ENCODE measurements at places on chromosomes 13 and 19.

GRCh38 chr19:3765121-3765520 is 2.6 kb downstream of the MRPL54 start:
- no peak for DNase-seq

GRCh38 chr13:94595001-94595949 is 677 bp downstream of the TGDS start:
- DNase-seq = no peak

DNA sequence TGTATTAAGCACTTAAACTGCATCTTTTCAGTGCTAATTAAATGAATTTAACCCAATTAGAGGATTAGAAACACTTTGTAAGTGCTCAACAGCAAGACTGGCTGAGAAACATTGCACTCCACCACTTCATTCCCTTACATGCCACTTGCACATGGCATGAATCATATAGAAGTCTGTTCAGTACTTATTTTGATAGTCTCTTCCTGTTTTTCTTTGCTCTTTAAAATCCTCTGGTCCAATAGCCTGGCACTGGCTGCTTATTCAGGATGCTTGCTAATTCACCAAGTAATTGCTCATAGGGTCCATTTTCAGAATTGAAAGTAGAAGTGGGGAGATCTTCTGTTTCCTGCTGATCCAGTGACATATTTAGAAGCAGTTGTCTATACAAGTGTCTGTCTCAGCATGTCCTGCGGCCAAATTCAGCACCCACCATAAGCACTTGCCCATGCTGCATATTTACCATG is 900.1 kb downstream of the PCDH9 start:
- DNase-seq = no peak

DNA sequence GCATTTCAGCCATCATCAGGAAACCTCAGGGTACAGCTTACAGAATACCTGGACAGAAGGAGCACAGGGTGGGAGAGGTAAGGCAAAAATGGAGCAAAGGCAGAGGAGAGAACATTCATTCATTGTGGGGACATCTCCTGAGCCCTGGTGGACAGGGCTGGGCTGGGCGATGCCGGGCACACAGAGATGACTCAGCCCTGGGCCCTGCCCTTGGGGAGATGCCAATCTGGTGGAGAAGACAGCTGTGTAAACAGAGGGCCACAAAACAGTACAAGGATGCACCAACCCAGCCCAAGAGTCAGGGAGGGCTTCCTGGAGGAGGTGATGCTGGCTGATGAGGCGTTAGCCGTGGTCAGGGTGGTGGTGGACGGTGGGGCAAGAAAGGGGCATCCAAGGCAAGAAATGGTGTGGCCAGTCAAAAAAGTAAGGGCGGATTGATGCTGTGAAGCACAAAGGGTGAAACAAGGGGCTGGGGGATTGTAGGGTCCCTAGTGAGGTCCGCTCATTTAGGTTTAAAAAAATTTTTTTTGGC is 3.6 kb upstream of the HAS1 start:
- DNase-seq = no peak

- no peak for DNase-seq
These were observed 33.6 kb upstream of the LPAR6 start for GRCh38 chr13:48446464-48446863.

GRCh38 chr19:47444388-47444821 is 25.1 kb upstream of the MEIS3 start:
- DNase-seq = no peak

GRCh38 chr19:33719366-33720154 is 77.1 kb upstream of the KCTD15 start:
- DNase-seq = no peak

- no peak for DNase-seq
These were observed 4.1 kb downstream of the PIP5K1C start for GRCh38 chr19:3695986-3696659.

DNA sequence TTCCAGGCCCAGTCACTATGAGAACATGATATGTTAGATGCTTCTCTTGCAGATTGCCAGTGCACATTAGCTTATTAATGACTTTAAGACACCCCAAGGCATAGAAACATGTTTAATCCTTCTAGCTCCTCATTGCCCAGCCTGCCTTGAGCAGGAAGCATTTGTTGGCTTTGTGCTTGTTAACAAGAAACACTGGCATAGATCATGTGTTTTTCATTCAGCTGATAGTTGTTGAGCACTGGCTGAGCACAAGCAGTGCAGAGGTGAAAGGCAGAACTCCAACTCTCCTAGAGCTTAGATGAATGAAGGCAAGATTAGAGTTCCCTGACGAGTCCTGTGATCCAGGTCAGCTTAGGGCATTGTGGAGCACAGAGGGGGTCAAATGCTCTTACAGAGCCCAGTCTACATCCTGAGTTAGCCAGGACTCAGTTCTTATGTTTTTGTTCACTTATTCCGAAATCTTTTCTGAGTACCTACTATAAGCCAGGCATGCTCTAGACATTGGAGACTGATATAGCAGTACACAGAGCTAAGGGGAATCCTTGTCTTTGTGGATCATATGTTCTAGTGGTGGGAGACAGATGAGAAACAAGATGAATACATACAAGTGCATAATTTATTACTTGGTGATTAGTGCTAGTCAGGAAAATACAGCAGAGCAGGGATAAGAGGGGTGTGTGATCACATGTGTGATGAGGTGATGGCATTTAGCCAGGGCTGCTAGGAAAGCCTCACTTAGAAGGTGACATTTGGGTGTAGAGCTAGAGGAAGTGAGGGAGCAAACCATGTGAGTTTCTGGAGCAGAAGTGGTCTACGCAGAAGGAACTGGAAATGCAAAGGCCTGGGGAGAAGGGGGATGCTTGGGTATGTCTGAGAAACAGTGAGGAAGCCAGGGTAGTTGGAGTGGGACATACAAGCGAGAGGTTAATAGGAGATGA is 101.2 kb downstream of the WASF3 start:
- DNase-seq = no peak

- no peak for DNase-seq
These were observed 358.1 kb downstream of the OXGR1 start for GRCh38 chr13:96636001-96636709.

DNA sequence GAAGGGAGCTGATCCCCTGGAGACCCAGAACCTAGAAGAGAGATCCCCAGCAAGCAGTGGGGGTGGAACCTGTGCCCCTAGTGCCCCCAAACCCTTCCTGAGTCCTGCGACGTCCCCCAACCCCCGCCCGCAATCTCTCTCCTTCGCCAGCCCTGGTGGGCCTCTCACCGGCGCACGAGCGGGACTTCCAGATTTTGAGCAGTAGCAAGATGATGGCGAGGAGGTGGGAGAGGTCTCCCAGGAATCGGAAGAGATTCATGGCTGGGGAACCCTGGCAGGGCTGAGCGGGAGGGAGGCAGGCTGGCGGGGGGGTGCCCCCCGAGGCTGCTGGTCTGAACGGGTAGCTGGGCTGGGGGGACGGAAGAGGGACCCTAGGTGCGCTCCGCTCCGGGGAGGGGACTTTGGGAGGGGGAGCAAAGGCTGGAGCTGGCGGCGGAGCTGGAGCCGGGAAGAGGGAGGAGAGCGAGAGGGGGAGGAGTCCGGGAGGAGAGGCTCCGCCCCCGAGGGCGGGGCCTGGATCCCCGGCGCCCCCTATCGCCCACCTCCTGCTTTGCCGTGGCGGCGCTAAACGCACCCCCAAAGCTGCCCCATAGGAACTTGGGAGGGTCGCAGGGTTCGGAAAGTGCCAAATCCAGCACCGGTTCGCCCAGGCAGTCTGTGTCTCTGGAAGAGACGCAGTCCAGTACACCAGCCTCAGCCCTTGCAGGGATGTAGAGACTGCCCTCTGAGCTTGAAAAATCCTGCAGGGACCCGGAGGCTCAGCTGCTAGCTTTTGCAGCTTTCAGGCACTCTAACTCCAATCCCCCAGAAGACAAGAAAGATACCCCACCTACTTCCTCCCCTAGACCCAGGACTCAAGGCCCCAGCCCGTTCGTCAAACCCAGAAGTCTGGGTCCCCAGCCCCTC is at the start of gene KDELR1:
TSS of gene KDELR1 (minus strand) at position 452 of the 906 bp plus-strand sequence. CDS start at position 259, 193 bp downstream.
- DNase-seq = peak; percentile 49

- no peak for DNase-seq
These were observed 3.4 kb upstream of the RASAL3 start for GRCh38 chr19:15467734-15468214.
